ENCODE measurements at places on chromosomes 3 and 15.

DNA sequence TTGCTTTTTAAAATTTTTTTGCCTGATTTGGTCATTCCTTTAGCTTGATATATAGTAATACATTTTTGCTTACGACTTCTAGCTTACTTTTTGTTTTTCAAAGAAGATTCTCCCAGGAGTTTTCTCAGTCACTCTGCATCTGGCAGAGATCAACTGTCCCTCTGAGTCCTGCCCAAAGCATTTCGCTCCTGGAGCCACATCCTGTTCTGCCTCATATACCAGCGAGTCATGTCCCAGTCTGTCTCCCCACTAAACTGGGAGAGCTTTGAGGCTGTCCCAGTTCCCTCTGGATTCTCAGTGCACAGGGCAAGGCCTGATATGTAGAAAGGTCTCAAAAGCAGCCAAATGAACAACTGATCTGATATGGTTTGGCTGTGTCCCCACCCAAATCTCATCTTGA, 326.3 kb downstream of the ARRDC4 start:
- DNase-seq, result no peak

GRCh38 chr3:51733859-51734571, 27.1 kb downstream of the GRM2 start:
- no peak for DNase-seq

GRCh38 chr15:70217226-70218160, 119.8 kb upstream of the TLE3 start:
- DNase-seq, result no peak

- DNase-seq, result no peak
Measured at GRCh38 chr3:50521572-50521971, 18.1 kb upstream of the CACNA2D2 start.

- no peak for DNase-seq
Measured at GRCh38 chr15:45921978-45922377, 287.1 kb downstream of the SQOR start.

- no peak for DNase-seq
Measured at GRCh38 chr3:38579551-38580449, 69.7 kb downstream of the SCN5A start.

GRCh38 chr3:72100601-72101187, 315.7 kb upstream of the PROK2 start:
- DNase-seq, result peak; percentile 33

GRCh38 chr3:65783117-65783516, 255.6 kb downstream of the MAGI1 start:
- DNase-seq, result no peak

DNA sequence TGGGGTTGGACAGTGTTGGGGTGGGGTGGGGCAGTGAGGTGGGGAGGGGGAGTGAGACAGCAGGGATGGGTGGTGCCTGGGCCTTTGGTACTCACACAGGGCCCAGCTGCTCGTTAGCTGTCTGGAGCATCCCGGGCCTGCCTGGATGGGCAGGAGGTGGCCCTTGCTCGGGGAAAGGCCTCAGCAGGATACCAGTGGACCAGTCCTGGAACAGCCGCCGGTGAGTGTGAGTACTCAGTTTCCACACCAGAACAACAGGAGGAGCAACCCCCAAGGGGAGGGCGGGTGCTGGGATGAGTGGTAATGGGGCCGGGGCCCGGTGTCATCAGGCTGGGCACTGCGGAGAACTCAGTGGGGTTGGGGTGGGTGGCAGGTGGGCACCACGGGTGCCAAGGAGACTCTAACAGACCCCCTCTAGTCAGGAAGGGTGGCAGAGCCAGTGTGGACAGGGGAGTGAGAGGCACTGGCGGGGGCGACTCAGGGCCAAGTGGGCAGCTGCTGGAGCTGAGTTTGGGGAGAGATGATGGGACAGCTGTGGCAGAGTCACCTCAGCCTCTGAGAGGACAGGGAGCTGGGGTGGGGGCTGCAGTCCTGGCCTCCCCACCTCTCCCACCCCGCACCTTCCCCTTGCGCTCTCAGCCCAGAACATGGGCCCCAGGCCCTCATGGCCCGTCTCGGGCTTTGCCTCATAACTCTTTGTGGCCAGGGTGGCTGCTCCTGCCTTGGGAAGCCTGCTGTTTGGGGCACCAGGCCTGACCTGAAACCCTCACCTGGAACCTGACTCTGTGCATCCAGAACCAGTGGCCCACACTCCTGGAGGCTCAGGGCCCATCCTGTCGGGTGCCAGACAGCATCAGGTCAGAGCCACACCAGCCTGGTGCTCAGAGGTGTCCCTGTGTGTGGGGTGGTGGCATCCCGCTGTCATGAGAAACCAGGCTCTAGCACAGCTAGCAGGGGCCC, 52.1 kb upstream of the PRR23E start:
- no peak for DNase-seq

DNA sequence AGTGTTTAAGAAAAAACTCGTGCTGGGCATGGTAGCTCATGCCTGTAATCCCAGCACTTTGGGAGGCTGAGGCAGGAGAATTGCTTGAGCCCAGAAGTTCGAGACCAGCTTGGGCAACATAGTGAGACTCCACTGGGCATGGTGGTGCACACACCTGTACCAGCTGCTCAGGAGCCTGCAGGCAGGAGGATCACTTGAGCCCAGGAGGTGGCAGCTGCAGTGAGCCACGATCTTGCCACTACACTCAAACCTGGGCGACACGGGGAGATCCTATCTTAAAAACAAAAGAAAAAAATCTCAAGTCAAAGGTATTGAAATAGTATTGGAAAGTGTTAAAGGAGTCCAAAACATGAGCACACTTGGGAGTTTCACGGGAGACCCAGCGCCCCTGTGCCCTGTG, 14.0 kb downstream of the KLF13 start:
- DNase-seq, result no peak

- no peak for DNase-seq
Measured at GRCh38 chr3:108156312-108156853, 65.6 kb upstream of the CD47 start.

GRCh38 chr3:180680097-180680430, 775 bp upstream of the CCDC39 start:
- DNase-seq, result no peak

- no peak for DNase-seq
Measured at GRCh38 chr3:71407823-71408222, 175.7 kb downstream of the FOXP1 start.

DNA sequence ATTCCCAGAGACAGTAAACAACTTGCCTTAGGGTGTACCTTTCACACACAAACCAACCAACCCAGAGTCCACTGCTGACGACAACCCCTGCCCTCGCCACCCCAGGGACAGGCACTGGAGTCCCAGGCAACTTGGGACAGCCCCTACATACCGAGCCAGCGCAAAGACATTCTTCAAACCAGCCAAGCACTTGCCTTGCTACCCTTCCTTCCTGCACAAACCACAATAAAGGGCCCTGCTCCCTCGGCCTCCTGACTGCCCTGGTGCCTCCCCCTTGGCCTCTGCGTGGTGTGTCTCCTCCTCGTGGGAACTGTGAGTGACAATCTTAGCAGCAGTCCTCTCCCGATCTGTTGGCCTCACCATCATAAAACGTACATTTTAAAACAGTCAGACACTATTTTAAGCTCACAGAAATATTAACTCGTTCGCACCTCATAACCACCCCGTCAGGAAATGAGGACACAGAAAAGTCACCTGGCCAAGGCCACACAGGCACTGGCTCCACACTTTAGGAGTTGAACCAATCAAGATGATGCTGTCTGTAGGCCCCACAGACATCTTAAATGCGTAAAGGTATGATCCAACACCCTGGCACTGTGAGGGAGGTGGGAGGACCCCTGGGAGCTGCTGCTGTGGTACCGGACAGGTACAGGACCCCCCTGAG, 113.8 kb downstream of the ADCY5 start:
- no peak for DNase-seq

DNA sequence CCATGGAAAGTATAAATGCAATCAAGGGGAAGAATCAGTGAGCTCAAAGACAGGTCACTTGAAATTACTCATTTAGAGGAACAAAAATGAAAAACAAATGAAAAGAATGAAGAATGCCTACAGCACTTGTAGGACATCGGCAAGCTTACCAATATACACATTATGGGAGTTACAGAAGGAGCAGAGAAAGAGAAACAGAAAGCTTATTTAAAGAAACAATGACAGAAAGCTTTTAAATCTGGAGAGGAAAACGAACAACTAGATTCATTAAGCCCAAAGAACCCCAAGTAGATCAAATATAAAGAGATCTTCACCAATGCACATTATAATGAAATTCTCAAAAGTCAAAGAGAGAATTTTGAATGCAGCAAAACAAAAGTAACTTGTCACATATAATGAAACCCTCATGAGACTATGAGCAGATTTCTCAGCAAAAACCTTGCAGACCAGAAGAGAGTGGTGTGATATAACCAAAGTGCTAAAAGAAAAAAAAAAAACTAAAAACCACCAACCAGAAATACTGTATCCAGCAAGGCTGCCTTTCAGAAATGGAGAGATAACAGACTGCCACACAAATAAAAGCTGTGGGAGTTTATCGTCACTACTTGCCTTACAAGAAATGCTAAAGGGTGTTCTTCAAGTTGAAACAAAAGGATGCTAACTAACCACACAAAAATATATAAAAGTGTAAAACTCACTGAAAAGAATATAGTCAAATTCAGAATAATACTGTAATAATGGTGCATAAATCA, 63.1 kb downstream of the MYH15 start:
- no peak for DNase-seq

DNA sequence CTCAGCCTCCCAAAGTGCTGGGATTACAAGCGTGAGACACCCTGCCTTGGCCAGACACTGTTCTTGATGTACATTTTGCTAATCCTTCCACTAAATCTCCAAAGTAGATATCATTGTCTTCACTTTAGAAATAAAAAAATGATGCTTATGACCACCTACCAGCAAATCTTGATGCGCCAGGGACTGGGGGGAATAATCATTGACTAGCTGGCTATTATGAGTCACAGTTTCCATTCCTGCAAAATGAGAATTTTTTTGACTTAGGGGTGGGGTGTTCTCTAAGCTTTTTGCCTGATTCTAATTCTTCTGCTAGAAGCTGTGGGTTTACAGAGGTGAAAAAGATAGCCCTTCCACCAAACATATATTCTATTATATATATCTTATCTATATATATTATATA, 17.1 kb upstream of the RFC4 start:
- no peak for DNase-seq

DNA sequence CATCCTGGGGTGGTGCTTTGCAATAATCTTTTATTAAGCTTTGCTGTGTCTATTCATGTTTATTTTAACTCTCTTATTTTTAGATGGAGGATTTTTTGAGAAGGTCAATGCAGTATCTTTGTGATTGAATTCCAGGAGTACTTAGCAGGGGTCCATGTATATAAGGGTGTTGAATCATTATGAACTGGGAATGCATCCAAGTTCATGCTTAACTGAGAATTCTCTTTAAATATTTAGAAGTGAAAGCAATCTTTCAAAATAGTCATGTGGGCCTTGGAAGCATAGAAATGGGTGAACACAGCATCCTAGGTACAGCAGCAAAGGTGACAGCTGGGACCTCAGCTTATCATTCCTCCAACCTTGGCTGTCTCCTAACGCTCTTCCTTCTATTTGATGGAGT, 27.3 kb downstream of the SPTSSB start:
- no peak for DNase-seq

GRCh38 chr15:56919609-56920366, 1.3 kb downstream of the TCF12 start:
- no peak for DNase-seq

DNA sequence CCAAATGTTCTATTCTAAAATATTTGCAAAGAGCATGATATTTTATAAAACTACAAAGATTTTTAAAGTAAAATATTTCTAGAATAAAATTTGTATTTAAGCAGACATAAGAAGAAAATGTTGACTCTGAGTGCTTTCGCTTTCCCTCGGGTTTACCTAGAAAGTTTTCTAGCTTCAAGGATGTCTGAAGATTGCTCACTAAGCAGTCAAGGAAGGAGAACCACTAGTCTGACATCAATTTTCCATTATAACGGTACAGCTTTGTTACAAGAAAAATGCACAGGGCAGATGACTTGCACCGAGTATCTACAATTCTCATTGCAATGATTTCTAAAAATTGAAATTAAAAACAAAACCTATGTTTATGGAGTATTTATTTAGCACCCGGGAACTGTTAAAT, 14.2 kb downstream of the GPR15 start:
- no peak for DNase-seq

DNA sequence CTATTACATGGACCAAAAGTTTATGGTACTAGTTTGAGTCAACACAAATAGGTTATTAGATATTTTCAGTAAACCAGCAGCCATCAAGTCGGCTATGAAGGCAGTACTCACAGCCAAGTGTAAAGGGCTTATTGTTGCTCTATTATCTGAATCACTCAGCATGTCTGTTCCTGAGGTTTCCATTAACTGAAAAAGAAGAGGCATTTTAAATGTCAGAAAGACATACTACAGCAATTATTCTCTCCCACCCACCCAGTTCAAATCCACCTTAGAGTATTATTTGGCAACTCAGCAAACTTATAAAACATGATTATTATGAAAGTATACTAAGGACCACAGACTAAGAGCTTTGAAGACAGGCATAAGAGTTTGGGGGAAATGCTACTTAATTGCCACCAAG, 93.1 kb downstream of the BTD start:
- DNase-seq, result no peak

DNA sequence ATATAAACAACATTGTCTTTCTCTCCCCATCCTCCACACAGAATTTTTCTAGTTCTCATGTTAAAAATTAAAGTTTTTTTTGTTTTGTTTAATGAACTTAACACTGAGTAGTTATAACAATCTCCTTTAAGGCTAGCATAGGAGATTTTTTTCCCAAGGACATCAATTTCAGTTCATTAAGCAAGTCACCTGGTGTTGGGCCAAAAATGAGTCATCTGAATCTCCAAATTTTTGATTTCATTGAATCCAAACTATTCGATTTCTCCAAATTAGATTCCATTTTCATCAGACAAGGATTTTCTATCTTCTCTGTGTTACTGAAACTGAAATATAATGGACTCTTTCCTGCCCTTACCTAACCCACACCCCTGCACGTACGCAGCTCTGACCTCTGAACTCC, 631.4 kb upstream of the MDFIC2 start:
- DNase-seq, result no peak

GRCh38 chr3:192514754-192515663, 212.3 kb downstream of the FGF12 start:
- no peak for DNase-seq

- no peak for DNase-seq
Measured at GRCh38 chr3:87318617-87319021, 42.2 kb upstream of the POU1F1 start.

- no peak for DNase-seq
Measured at GRCh38 chr3:138902171-138902570, 44.8 kb downstream of the FOXL2 start.

DNA sequence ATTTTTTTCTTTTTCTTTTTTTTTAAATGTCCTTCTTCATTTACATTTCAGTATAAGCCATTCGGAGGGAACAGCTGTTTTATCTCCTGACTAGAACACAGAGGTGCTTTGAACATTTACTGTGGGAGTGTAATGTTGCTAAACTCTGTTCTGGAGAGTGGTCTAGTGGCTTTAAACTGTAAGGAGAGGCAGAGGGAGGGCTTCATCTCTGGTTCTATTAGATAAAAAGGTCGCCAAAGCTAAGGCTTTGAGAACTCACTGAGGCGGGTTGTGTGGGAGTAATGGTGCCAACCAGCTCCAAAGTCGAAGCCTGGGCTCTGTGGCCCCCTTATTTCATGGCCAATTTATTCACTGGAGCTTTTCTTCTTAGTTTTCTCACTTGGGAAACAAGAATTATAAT, 133.2 kb downstream of the ANXA2 start:
- no peak for DNase-seq

GRCh38 chr3:195221015-195221853, 49.7 kb downstream of the XXYLT1 start:
- no peak for DNase-seq
